ENCODE measurements at places on chromosomes 2 and 18.
A peak's percentile ranks its signal among the peaks of the same experiment; 100 is the strongest.

DNA sequence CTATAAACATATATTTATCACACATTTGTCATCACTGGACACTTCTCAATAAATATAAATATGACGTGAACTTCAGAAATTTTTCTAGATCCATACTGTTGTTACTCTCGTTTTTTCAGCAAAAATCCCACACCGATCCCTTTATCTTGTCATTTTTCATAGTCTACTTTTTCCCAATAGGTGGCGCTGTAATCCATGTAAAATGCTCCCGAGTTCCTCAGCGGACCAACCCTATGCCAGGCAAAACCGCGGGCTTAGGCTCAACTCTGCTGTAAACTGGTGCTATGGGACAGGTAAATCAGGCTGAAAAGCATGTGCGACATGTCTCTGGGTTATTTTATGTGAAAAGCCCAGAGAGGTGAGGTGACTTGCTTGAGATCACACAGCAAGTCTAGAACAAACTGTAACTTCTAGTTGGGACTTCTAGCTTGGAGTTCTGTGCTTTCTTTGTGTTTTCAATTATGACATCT is 104.0 kb downstream of the COBLL1 start:
- DNase-seq, result peak; percentile 9

- DNase-seq, result no peak
Measured at GRCh38 chr2:65374575-65374974, 57.8 kb downstream of the SPRED2 start.

DNA sequence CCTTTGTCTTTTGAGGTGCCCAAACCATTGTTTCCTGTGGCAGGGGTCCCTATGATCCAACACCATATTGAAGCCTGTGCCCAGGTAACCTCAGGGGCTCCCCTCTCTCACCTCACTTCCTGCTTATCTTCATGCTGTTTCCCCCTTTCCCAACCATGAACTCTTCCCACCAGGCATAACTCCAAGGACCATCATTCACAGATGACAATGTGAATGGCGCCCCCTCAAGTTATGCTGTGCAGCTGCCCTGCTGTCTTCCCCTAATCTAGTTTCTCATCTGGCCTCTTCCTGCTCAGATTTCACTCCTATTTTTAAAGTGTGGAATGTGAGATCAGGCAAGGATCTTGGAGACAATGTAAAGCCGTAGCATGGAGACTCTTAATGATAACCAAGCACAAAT is 1.4 kb downstream of the GMPPA start:
- no peak for DNase-seq

DNA sequence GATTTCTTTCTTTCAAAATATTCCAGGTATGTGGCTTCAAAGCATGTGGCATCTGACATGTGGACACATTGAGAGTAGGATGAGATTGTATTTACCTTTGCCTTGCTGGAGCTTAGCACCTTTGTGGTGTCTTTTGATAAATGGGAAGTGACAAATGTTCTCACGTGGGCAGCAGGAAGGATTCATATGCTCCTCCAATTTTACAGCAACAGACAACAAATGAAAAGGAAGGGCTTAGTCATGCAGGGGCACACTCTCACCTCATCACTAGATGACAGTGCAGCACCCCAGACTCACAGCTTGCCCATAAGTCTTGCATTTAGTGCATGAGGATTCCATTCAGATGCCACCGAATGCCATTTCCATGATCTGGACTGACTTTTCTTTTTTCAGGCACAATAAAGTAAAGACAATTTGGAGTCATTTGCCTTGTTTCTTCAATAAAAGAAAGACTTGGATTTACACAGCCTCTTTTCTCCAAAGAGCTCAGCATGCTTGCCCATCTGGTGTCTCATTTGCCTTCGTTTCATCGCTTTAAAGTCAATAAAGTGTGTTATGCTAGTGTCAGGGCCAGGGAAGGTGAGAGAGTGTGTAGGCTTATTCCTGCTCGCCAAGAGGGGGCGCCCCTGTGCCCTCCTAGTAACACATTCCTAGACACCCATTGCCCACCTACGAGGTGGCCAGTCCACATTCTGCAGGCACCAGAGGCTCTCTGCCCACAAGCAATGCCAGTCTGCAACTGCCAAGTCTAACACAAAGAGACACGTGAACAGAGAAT is 39.6 kb upstream of the DAPL1 start:
- no peak for DNase-seq

DNA sequence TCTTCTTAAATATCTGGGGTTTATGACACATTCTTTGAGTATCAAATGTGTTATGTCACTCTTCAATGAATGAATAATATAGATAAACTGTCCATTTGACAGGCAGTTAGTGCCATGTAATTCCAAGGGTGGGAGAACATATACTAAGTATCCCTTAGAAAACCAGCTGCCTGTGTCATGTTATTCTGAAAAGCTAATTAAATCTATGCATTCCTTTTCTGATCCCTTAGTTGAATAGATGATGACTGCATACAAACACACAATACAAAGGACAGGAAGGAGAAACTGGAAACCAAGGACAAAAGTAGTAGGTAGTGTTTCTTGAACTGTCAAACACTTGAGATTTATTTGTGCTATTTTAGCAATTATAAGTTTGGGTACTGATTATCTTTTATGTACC is 8.3 kb downstream of the ARHGAP28 start:
- no peak for DNase-seq

GRCh38 chr2:1601471-1602277 is 142.6 kb downstream of the PXDN start:
- DNase-seq, result no peak

DNA sequence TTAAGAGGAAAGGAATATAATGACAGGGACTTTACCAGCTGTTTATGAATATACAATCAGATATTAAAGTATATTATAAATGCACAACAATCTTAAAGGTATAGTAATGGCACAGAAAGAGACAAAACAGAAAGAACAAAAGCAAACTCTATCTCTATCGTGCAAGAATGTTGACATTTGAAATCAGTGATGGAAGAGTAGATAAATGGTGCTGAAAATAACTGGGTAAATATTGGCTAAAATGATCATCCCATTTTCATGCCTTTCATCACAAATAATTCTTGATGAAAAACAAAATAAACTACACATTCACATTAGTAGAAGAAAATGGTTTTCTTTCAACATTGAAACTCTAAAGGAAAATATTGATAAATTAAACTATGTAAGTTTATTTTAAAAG is 495.9 kb downstream of the IRS1 start:
- no peak for DNase-seq

DNA sequence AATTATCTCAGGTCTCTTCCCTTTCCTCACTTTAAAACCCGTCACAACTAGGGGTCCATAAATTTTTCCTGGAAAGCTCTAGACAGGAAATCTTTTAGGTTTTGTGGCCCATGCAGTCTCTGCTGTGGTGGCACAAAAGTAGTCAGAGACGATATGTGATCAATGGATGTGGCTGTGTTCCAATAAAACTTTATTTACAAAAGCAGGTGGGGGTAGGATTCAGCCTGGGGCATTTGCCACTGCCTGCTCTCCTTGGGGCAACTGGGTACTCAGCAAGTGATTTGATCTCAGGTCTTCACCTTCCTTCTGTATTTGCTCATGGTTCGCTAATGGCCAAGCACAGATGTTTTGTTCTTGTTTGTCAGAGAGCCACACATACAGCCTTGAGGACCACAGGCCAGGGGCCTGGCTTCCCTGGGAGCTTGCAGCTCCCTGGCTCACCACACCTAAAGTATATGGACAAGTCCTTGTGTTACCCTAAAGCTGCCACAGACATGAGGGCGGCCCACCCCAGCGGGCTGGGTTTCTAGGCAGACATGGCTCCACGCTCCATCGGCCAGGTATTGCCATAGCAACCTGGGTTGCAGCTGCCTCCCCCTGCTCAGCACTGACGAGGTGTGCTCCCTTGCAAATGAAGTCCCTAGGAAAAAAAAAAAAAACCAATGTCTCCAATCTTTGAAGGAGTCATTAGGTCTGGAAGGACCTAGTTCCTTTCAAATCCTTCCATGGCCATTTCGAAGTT is 89.7 kb upstream of the YWHAQ start:
- DNase-seq, result no peak

Data from activated T-helper 2 cell treated with anti-CD3 and anti-CD28 coated beads, Interferon-gamma antibody, Interleukin-2, Interleukin-4, amounts not matched to agents 10 μg/mL and 5 μg/mL and 100 μg/mL, durations not matched to agents 14 hours and 24 hours and 36 hours (primary cell).